ENCODE measurements at places on chromosomes 2 and 18. TPM values are rescaled to one million over a fixed set of nuclear protein-coding genes. Genes with fewer than 3 reads are reported as not detected.

ITGA4 gene
- total RNA-seq = 59.7 TPM

GYPC gene
- total RNA-seq = 49.7 TPM

HOXD9 gene
- total RNA-seq = not detected

IL18RAP gene
- total RNA-seq = not detected

ALLC gene
- not detected for total RNA-seq

RFTN2 gene
- total RNA-seq = not detected

MEX3C gene
- 81.3 TPM for total RNA-seq

WNT10A gene
- 0.53 TPM for total RNA-seq

CCDC102B gene
- 0.67 TPM for total RNA-seq

PLGLB1 gene
- 1.7 TPM for total RNA-seq

B3GNT7 gene
- total RNA-seq = 7.3 TPM

RANBP2 gene
- total RNA-seq = 89.9 TPM

SCN2A gene
- 7.0 TPM for total RNA-seq

SP140 gene
- total RNA-seq = not detected

C1QL2 gene
- not detected for total RNA-seq

FBLN7 gene
- 1.5 TPM for total RNA-seq

C2orf78 gene
- total RNA-seq = not detected

RMND5A gene
- 47.0 TPM for total RNA-seq

FOXD4L1 gene
- total RNA-seq = 0.33 TPM

EPG5 gene
- total RNA-seq = 26.3 TPM

MSGN1 gene
- not detected for total RNA-seq

OTOS gene
- total RNA-seq = not detected

ZNF396 gene
- 0.50 TPM for total RNA-seq

SETBP1 gene
- 34.7 TPM for total RNA-seq

ST8SIA5 gene
- total RNA-seq = not detected

CCDC74B gene
- 1.5 TPM for total RNA-seq

CKAP2L gene
- total RNA-seq = 32.7 TPM

DOK6 gene
- total RNA-seq = not detected

RAMP1 gene
- total RNA-seq = not detected

PLB1 gene
- total RNA-seq = 4.2 TPM

MOGAT1 gene
- not detected for total RNA-seq

LIMS2 gene
- total RNA-seq = 8.0 TPM

UGT1A6 gene
- total RNA-seq = 10.5 TPM

CDKL4 gene
- total RNA-seq = 3.0 TPM

VWA3B gene
- total RNA-seq = 0.66 TPM

SLC30A3 gene
- total RNA-seq = not detected

FSIP2 gene
- 5.3 TPM for total RNA-seq

CPO gene
- not detected for total RNA-seq

CHMP3 gene
- total RNA-seq = 177 TPM

NEB gene
- total RNA-seq = 0.14 TPM

LYG2 gene
- not detected for total RNA-seq

GPD2 gene
- 42.2 TPM for total RNA-seq

ALPG gene
- not detected for total RNA-seq

ARHGAP15 gene
- total RNA-seq = not detected

CCL20 gene
- 0.33 TPM for total RNA-seq

STAT4 gene
- 4.5 TPM for total RNA-seq

MDH1B gene
- total RNA-seq = 0.51 TPM
